Small intestine (tissue), 16 donors: ENCODE measurements at places on chromosomes 5 and 9. TPM values are rescaled to one million over a fixed set of nuclear protein-coding genes. Genes with fewer than 3 reads are reported as not detected.

- H3K27ac ChIP-seq: no peak overlapping the region
- peaks cover 3% of the 10 kb centered on the region for H3K4me1 ChIP-seq
- no peaks in the 10 kb centered on the region for H3K27me3 ChIP-seq
- no peak overlapping the region for H3K4me3 ChIP-seq
These were observed 5.2 kb upstream of the GCNT1 start for GRCh38 chr9:76453785-76454184.

DNA sequence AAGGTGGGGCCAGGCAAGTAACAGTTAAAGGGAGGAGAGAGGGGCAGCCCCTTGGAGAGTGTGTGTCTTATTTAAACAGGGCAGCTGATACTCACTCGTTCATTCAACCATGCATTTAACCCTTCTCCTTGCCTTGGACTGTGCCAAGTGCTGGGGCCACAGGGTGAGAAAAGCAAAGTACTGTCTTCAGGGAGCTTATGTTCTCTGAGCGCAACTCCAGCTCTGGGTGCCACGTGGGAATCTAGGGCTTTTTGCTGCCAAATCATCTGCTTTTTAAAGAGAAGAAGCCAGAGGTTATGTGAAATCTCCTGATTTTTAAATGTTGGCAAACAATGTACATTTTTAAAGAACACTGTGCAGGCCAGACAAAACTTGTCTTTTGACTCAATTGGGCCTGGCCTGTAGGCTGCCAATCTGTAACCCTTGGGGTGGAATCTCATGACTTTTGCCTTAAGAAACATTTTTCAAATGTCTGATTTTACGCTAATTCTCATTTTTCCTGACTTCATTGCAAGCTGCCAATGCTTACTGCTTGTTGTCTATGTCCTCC is 157.8 kb downstream of the NTRK2 start:
- no peak overlapping the region for H3K4me3 ChIP-seq
- DNase-seq: no peak
- H3K27ac ChIP-seq: no peak overlapping the region

DNA sequence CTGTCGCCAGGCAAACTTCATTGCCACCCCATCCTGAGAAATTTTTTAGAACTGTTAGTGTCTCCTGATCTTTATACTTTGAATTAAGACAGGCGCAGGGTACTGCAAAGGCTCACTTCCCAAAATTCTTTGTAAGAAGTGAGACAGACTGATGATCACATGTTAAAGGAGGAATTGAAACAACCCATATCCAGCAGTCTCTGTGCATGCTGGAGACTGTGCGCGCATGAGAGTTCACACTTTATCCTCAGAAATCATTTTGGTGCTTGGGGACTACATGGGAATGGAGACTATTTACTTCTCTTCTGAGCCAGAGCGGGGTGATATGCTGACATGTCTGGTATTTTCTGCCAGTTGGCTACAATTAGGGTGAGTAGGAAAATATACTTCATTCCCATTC is 91.2 kb downstream of the ZNF474 start:
- H3K36me3 ChIP-seq: no peaks in the 10 kb centered on the region
- no peaks in the 10 kb centered on the region for H3K27me3 ChIP-seq
- H3K4me1 ChIP-seq: no peaks in the 10 kb centered on the region
- no peak overlapping the region for H3K27ac ChIP-seq
- H3K4me3 ChIP-seq: no peak overlapping the region

DNA sequence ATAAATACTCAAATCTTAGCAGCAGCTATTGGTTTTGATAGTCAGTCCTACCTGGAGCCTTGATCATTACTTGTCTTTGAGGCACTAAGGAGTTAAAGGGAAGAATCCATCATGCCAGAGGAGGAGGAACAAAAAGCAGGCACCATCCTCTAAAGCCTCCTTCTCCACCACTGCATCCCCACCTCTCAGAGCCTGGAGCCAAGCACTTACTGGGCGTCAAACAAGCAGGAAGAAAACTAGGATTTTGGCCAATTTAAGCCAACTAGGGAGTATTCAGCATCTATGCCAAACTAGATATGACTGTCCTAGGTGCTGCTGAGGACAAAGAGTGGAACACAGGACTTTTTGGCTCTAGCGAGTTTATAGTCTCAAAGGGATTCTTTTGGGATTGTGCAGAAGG is 152.5 kb downstream of the PPP2R2B start:
- DNase-seq: no peak
- H3K4me3 ChIP-seq: no peak overlapping the region
- no peak overlapping the region for H3K27ac ChIP-seq
- H3K27me3 ChIP-seq: no peaks in the 10 kb centered on the region
- H3K4me1 ChIP-seq: no peaks in the 10 kb centered on the region

GRCh38 chr5:180090769-180091546 is 19.4 kb upstream of the RNF130 start:
- peak; percentile 46 for DNase-seq
- no peak overlapping the region for H3K27ac ChIP-seq
- H3K4me3 ChIP-seq: peak overlapping the region; percentile 33
- no peaks in the 10 kb centered on the region for H3K36me3 ChIP-seq
- no peaks in the 10 kb centered on the region for H3K4me1 ChIP-seq

DNA sequence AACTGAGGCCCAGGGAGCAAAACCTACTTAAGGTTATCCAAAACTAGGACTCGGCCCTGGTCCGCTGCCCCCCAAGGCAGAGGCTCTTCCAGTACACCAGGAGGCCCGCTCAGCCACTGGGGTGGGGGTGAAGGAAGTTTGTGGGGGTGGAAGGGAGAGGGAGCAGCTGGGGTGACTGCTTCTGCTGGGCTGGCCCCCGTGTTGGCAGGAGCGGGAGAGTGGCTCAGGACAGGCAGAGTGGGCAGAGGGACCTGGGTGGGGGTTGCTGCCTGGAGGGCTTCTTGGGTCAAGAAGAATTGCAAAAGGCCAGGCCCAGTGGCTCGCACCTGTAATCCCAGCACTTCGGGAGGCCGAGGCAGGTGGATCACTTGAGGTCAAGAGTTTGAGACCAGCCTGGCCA is 8.2 kb upstream of the TRIM14 start:
- H3K4me3 ChIP-seq: no peak overlapping the region
- no peaks in the 10 kb centered on the region for H3K27me3 ChIP-seq
- peaks cover 7% of the 10 kb centered on the region for H3K36me3 ChIP-seq
- no peak overlapping the region for H3K27ac ChIP-seq

GRCh38 chr5:171623551-171624097 is 162.0 kb upstream of the SMIM23 start:
- H3K4me1 ChIP-seq: no peaks in the 10 kb centered on the region
- no peak overlapping the region for H3K4me3 ChIP-seq
- H3K27me3 ChIP-seq: no peaks in the 10 kb centered on the region
- no peak for DNase-seq
- no peaks in the 10 kb centered on the region for H3K36me3 ChIP-seq
- no peak overlapping the region for H3K27ac ChIP-seq

DNA sequence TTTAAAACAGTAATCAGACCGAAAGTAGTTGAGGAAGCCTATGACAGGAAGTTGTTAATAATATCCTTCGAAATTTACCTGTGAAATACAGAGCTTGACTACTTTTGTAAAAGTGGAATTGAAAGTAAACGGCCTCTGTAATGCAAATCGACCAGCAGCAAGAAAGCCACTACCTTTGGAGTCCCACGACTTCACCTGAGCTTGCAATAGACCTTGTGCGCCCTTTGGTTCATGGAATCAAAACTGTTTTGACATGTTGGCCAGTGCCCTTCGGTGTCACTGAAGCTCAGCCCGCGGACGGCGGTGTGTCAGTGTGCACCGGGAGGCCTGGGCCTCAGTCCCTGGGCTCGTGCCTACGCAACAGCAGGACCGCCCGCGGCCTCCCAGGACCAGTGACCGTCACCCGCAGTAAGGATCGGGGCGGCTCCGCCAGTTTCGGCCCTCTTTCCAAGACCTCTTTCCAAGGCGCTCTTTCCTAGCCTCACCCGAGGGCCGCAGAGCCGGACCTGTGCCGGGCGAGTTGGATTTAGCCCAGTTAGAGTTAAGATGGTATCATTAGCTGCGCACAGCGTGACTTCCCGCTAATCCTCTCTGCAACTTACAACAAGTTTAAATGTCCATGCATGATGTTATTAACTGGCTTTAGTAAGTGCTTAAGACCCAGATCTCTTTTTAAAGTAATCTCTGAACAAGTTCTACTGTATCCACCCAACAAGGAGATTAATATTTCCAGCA is 223.3 kb downstream of the MEF2C start:
- H3K27me3 ChIP-seq: peaks cover 11% of the 10 kb centered on the region
- no peak overlapping the region for H3K27ac ChIP-seq
- H3K4me1 ChIP-seq: peaks cover 2% of the 10 kb centered on the region
- peak; percentile 9 for DNase-seq

DNA sequence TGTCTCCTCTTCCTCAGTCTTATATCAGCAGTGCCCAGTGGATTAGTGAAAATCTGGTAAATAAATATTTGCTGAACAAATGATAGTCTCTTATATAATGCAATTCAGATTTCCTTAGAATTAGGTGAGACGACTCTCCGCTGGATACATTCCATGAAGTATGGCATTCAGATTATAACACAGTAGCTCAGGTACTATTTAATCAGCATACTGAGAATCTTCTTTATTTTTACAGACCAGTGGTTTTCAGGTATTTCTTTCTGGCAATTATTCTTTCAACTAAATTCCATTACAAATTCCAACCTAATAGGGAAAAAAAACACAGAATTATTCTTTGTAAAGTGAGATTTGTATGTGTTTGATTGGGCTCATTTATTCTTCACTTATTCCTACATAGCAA is 435.5 kb downstream of the TAF11L14 start:
- no peaks in the 10 kb centered on the region for H3K4me1 ChIP-seq
- no peaks in the 10 kb centered on the region for H3K36me3 ChIP-seq
- no peaks in the 10 kb centered on the region for H3K27me3 ChIP-seq
- DNase-seq: no peak
- no peak overlapping the region for H3K4me3 ChIP-seq
- no peak overlapping the region for H3K27ac ChIP-seq

DNA sequence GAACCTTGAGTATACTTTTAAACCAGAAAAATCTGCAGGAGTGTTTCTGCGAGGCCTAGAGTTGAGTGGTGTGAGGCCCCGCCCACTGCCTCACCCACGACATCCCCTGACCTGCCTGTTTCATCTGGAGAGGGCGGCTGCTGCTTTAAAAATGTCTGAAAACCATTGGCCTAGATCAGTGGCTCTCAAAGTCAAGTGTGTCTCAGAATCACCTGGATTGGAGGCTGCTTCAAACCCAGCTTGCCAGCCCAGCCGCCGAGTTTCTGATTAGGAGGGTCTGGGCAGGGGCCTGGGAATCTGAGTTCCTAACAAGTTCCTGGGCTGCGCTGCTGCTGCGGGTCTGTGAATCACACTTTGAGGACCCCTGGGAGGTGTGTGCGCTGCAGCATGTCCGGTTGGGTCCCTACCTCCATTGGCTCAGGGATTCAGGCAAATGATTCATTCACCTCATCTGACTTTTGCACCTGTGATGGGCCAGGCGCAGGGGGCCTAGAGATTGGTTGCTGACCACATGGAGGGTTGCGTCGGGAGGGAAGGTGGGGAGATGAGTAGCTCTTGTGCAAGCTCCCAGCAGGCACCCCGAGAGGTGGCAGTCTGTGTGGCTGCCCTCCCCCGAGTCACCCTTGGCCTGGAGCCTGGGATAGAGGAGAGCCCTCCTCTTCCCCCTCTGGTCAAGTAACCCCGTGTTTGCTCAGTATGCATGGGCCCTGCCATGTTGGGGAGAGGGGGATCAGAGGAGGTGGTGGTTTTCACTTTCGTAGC is 27.6 kb upstream of the HMCN2 start:
- no peaks in the 10 kb centered on the region for H3K27me3 ChIP-seq
- H3K36me3 ChIP-seq: peaks cover 24% of the 10 kb centered on the region
- no peak overlapping the region for H3K4me3 ChIP-seq
- H3K4me1 ChIP-seq: no peaks in the 10 kb centered on the region
- no peak for DNase-seq

GRCh38 chr9:85676790-85677189 is 65.0 kb downstream of the AGTPBP1 start:
- no peaks in the 10 kb centered on the region for H3K36me3 ChIP-seq
- H3K27me3 ChIP-seq: no peaks in the 10 kb centered on the region
- H3K4me1 ChIP-seq: no peaks in the 10 kb centered on the region
- H3K4me3 ChIP-seq: no peak overlapping the region
- no peak for DNase-seq

GRCh38 chr5:160702311-160702803 is 149.7 kb downstream of the ATP10B start:
- peaks cover 2% of the 10 kb centered on the region for H3K4me1 ChIP-seq
- H3K27ac ChIP-seq: no peak overlapping the region
- DNase-seq: no peak
- no peak overlapping the region for H3K4me3 ChIP-seq

- H3K27me3 ChIP-seq: no peaks in the 10 kb centered on the region
- no peak overlapping the region for H3K4me3 ChIP-seq
- H3K4me1 ChIP-seq: no peaks in the 10 kb centered on the region
- H3K27ac ChIP-seq: no peak overlapping the region
These were observed 20.9 kb downstream of the ENG start for GRCh38 chr9:127833555-127833954.

- no peaks in the 10 kb centered on the region for H3K27me3 ChIP-seq
- no peak overlapping the region for H3K4me3 ChIP-seq
- no peak overlapping the region for H3K27ac ChIP-seq
- no peak for DNase-seq
These were observed 122.0 kb downstream of the WDR70 start for GRCh38 chr5:37501152-37501551.

DNA sequence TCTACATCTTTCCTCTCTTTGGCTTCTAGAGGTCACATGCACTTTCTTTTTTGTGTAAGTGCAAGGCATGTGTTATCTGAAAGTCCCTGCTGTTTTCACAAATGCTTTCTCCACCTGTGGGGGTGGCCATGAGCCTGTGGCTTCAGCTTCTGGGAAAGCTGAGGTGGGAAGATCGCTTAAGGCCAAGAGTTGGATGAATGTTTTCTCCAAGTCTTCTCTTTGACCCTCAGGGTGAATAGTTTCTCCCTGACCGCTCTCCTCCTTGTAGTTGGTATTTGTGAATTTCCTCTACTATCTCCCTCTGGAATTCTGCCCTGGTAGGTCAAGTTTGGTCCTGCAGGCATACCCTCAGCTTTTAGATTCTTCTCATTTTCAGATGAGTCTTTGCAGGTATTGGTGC is 74.2 kb downstream of the UGCG start:
- peaks cover 5% of the 10 kb centered on the region for H3K4me1 ChIP-seq
- DNase-seq: no peak
- H3K4me3 ChIP-seq: no peak overlapping the region
- H3K36me3 ChIP-seq: no peaks in the 10 kb centered on the region

C9 gene
- polyA plus RNA-seq: not detected

PFN3 gene
- polyA plus RNA-seq: not detected

CCL27 gene
- 0.09 TPM for polyA plus RNA-seq

SMIM3 gene
- polyA plus RNA-seq: 24.3 TPM

FBP2 gene
- 1.1 TPM for polyA plus RNA-seq

STPG3 gene
- polyA plus RNA-seq: not detected
